Small intestine (tissue), 16 donors: ENCODE measurements at places on chromosomes 12 and 14.

- no peak for DNase-seq
Measured at GRCh38 chr12:87157791-87158190, 871.4 kb downstream of the C12orf50 start.

DNA sequence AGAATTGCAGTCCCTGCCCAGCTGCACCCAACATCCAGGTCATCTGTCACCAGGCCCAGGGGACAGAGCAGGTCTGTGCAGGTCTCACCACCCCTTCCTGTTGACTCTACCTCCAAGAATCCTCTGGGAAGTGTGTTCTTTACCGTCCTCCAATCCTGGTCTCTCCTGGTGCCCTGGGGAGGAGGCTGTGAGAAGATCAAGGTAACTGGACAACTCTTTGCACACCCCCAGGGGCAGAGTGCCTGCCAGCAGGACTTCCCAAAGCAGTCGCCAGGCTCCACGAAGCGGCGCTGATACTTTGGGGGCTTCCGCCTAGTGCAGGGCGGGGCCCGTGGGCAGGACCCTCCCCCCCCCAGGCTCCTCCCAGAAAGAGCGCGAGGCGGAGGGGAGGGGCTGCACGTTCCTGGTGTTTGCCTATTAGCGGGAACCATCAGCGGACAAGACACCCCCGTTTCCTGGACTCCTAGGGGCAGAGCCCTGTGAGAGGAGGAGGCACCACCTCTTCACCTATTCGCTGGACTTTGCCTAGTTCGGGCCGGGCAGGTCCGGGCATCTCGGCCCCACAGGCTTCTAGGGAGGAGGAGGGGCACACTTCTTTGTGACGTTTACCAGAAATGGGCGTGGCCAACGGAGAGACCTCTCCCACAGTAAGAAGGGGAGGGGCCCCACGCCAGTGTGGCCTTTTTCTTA, 918.0 kb downstream of the AACS start:
- DNase-seq = no peak

- no peak for DNase-seq
Measured at GRCh38 chr14:28673056-28673455, 93.5 kb upstream of the FOXG1 start.

- DNase-seq = no peak
Measured at GRCh38 chr12:89833337-89834252, 125.0 kb upstream of the ATP2B1 start.

- no peak for DNase-seq
Measured at GRCh38 chr12:22313963-22314330, 20.6 kb downstream of the ST8SIA1 start.

DNA sequence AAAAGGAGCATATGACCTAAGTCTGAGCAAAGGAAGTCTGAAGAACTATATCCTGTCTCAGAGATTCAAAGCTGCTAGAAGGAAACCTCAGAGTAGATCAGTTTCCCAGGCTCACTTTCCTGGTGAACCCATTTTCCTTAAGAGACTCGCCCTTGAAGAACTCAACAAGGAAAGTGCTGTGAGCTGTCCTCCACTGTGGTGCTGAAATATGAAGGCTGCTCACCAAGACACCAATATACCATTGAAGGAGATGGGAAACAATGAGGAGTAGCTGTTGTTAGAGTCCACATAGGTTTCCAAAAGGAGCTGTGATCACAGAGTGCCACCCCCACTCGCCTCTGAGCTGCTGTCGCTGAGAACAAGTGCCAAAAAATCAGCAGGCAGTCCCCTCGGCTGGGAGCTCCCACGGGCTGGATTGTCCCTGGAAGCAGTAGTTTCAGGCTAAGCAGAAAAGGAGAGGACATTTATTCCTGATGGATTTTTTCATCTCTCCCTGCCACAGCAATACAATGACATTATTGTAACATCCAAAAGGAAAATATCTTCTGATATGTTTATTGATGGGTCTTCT, 282.1 kb downstream of the RPS29 start:
- peak; percentile 1 for DNase-seq

DNA sequence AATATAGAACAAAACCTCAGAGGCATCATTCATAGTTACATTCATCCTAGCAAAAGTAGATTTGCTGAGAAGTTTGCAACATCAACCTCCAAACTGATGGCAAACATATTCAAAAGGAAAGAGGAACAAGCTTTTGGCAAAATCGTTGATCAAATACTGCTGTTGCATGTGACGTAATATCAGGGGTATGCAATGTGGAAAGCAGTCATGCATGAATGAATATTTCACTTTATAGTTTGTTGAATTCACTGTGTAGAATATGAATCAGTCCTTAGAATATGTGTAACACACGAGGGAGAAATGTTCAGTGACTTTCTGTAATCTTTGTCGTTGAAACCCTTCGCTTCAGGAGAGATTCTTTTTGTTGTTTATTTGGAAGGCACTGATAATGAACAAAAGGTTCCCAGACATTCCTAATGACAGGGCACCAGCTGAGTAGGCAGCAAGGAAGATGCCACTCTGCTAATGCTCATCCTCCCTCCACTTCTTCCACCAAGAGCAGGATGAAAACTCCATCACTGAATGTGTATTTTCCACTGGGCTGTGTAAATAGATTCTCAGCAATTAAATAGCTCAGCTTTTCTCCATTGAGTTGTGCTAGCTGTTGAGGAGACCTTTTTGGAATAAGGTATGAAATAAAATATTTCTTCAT, 126.1 kb downstream of the PELI2 start:
- no peak for DNase-seq

DNA sequence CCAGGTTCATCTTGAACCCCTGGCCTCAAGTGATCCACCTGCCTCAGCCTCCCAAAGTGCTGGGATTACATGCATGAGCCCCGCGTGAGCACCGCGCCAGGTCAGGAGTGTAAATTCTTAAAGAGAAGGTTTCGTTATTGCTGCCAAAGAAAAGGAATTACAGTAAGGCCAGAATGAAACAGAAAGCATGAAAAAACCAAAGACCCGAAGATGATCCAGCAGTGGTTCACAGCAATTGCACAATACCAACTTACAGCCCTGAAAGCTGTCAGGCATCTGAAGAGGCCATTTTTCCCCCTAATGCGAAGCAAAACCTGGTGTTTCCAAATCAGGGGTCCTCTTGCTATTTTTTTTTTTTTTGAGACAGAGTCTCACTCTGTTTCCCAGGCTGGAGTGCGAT, 10.3 kb downstream of the RBM23 start:
- no peak for DNase-seq

DNA sequence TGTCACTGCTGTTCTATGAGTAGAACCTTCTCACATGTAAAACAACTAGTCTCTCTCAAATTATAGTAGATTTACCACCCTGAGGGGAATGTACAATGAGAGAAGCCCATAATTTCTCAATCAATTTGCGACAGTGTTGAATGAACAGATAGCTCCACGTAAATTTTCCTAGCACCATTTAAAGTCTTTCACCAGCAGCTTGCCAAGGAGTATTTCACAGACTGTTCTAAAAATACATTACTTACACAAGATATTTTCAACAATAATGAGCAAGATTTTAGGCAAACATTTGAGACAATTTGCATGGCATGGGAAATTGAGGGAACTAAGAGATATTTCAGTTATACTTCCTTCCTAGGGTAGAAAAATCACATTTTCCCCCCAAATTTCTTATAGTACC, 151.6 kb downstream of the KICS2 start:
- no peak for DNase-seq

DNA sequence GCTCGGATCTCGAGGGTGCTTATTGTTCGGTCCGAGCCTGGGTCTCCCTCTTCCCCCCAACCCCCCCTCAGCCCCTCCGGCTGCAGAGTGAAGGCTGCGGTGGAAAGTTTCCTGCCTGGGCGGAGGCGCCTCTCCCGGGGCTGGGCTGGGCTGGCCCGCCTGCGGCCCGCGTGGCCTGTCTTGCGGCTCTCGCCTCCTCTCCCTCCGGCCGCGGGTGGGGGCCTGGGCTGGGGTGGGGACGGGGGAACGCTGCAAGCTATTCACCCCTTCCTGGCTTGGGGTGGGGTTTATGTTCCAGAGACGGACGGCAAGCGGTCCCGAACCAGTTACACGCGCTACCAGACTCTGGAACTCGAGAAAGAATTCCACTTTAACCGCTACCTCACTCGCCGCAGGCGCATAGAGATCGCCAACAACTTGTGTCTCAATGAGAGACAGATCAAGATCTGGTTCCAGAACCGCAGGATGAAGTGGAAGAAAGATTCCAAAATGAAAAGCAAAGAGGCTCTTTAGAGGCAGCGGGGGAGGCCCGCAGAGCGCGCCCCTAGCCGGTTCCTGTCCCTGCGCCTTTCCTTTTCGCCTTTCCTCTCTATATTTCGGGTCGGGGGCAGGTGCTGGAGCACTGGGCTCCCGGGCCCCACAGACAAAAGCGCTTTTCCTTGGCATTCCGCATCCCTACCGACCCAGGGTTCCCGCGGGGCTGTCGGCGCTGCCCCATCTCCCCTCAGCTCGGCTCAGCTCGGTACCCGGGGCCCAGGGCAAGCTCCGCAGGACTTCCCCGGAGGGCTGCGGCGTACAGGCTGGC, 1.3 kb downstream of the HOXC5 start:
- no peak for DNase-seq

- DNase-seq = peak; percentile 72
Measured at GRCh38 chr12:120944645-120945217, 33.6 kb upstream of the HNF1A start.

- DNase-seq = no peak
Measured at GRCh38 chr12:108653922-108654321, 20.2 kb upstream of the SELPLG start.

- no peak for DNase-seq
Measured at GRCh38 chr14:101889898-101890297, 74.5 kb upstream of the DYNC1H1 start.

DNA sequence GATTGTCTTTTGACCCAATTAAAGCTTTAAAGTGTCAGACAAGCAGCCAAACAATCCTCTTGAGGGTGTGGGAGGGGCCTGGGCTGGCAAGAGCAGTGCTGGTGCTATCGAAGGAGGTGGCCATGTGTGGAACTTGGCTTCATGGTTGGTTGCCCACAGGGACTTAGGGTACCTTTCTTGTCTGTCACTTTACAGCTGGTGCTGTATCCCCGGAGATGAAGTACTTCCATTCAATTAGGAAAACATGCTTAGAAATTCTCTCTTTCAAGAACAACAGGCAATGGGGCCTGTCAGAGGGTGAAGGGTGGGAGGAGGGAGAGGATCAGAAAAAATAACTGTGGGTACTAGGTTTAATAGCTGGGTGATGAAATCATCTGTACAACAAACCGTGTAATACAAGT, 86.5 kb downstream of the DAAM1 start:
- no peak for DNase-seq

GRCh38 chr12:4918950-4919660, 9.4 kb downstream of the KCNA1 start:
- no peak for DNase-seq
